ENCODE measurements at places on chromosomes 7 and 10.

- DNase-seq, result peak; percentile 4
Measured at GRCh38 chr10:118332948-118333710, 9.0 kb downstream of the FAM204A start.

GRCh38 chr7:96538632-96539031 lies 171.0 kb downstream of the SEM1 start:
- no peak for DNase-seq

DNA sequence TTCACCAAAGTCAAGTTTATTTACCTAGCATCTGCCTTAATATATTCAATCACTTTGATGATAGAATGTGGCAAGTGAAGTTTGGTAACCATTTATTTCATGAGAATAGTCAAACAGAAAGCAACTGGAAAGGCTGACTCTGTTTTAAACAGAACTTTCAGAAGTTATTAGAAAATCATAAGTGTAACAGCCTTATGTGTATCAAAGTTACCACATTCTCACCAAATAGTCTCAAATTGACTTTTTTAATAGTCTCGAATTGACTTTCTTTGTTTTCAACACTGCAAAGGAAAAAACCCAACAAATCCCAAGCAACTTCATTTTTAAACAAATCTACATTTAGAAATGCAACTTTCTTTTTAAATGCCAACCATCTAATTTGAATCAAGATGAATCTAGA lies 29.5 kb downstream of the NAMPT start:
- DNase-seq, result no peak

DNA sequence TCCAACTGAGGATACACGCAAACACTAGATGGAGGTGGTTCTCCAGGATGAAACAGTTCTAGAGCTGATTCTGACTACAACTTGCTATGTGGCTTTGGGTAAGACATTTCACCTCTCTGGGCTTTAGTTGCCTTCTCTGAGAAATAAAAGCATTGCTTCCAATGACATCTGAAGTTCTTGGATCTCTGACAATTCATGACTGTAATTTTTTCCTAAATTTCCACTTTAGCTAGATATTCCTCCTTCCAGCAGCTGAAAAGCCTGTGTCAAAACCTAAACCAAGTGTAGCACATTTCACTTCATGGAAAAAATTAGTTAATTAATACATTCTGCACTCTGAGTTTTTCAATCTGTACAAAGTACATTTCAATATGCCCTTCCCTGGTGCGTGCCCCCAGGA lies 50.0 kb upstream of the ANK3 start:
- DNase-seq, result no peak

- no peak for DNase-seq
Measured at GRCh38 chr10:103510791-103511752, 17.6 kb downstream of the NEURL1 start.

- no peak for DNase-seq
Measured at GRCh38 chr10:101571271-101571925, 16.7 kb downstream of the POLL start.

GRCh38 chr7:108165723-108166122 lies 35.6 kb upstream of the LAMB4 start:
- DNase-seq, result no peak

GRCh38 chr10:24223953-24224352 lies 15.0 kb downstream of the KIAA1217 start:
- no peak for DNase-seq

DNA sequence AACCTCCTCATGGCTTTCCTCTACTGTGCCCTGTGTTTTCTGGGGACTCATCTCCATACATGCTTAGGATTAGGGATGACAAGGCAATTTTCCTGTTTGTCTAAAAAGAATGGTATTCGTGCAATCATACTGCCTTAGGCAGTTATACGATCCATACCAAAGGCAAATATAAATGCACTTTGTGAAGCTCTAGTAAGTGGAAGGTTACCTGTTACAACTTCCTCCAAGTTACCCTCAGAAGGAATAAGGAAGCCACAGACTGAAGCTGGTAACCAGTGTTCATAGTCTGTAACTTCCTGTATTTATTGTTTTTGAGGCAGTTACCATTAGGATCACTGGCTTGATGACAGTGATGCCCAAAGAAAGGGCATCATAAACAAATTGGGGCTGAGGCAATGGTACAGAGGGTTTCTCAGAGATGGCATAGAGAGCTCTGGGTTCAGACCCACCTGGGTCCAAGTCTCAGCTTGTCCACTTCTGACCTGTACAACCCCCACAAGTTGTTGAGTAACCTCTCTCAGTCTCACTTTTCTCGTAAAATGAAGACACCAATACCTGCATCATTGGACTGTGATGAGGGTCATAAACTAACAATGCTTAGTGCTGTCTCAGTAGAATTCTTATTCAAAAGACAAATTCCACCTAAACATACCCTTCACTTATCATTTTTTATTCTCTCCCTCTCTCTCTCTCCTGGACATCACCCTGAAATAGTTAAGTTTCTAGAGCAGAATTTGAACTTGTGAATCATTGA lies 138.2 kb downstream of the ELMO1 start:
- DNase-seq, result peak; percentile 17

GRCh38 chr7:19871102-19871501 lies 97.7 kb upstream of the TMEM196 start:
- DNase-seq, result no peak

GRCh38 chr7:131649003-131649541 lies 92.6 kb upstream of the PODXL start:
- no peak for DNase-seq

GRCh38 chr10:67792653-67793052 lies 45.3 kb downstream of the DNAJC12 start:
- no peak for DNase-seq

- no peak for DNase-seq
Measured at GRCh38 chr7:151864081-151864480, 12.8 kb downstream of the PRKAG2 start.

DNA sequence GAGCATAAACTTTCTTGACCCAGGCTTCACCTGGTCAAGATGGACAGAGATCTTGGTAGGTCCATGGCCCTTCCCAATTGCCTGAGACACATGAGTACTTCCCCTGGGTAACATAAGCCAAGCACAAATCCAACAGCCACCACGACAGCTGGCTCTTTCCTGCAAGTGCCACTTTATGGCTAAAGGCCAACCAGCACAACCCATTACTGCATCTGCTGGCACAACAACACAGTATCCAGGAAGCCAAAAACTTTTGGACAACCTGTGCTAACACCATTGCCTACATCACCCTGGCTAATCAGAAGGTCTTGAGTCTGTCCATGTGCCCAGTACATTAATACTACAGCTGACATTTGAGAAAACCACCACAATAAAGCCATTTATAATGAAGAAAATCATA lies 548.0 kb upstream of the SEMA3D start:
- DNase-seq, result no peak

DNA sequence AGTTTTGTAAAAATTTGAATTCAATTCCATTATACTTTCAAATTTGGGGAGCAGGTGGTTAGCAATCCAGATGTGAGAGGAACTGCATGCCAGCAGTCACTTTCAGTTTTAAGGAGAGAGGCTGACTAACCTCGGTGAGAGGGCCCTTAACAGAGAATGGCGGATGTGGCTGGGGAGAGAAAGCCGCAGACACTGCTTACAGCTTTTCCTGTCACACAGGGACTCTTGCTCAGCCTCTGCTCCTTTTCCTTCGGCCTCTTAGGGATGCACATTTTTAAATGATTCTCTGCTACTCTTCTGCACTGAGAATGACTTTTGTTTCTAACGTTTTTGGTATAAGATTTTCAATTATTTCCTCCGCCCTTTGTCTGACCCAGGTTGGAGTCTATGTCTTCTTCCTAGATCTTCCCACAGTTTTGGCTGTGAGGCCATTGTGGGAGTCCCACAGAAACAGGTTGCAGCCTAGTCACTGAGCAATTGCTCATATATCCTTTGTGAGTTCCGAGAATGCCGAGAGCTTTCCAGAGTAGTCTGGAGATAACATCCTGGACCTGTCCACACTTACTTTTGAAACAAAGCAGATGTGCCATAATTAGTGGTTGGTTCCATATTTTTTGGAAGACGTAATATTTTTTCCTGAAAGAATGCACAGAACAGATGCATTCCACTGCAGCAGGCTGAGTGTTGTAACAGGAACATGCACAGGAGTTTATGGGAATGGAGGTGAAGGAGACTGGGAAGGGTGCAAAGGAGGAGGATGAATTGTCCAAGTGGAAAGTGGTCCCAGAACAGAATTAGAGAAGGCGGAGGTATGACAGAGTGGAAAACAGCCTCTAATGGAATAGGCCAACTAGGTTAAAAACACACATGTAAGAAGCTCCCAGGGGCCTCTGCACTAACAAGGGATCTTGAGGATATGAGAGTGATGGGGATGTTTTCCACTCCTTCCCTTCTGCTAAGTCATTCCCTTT lies 168.0 kb upstream of the ZNF32 start:
- peak; percentile 86 for DNase-seq

DNA sequence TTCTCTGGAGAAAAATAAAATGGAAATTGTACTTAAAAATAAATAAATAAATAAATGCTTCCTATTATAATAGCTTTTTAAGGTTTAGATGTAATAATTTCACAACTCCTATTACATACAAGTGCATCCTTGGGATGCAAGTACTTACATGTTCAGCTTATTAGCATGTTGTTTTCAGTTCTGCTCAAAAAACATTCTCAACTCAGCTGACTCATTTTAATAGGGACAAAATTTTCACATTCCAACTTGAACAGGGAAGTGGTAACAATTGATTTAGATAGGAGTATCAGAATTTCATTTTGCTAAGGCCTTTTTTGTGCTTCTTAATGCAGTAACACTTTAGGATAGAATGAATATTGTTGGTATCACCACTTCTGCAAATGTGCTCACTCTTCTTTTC lies 16.7 kb upstream of the PAPSS2 start:
- no peak for DNase-seq

GRCh38 chr7:143499246-143499645 lies 21.6 kb downstream of the TAS2R41 start:
- DNase-seq, result peak; percentile 3

DNA sequence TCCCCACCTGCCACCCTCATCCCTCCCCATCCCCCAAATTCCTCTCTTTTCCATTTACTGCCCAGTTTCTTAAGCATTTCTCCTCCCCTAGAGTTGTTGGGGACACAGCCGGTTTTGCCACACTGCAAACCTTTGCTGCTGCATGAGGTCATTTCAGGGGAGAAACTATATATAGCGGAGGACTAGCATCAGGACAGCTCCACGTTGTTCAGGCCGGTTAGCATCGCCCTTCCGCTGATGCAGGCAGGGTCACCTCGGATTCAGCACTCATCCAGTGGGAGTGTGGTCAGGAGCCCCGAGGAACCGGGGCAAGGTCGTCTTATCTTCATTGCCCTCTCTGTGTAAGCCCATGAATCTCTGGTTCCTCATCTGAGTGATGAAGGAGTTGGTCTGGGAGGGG lies 15.6 kb downstream of the UBTD1 start:
- DNase-seq, result no peak

- DNase-seq, result peak; percentile 57
Measured at GRCh38 chr7:157337316-157338149, 729 bp downstream of the DNAJB6 start.

DNA sequence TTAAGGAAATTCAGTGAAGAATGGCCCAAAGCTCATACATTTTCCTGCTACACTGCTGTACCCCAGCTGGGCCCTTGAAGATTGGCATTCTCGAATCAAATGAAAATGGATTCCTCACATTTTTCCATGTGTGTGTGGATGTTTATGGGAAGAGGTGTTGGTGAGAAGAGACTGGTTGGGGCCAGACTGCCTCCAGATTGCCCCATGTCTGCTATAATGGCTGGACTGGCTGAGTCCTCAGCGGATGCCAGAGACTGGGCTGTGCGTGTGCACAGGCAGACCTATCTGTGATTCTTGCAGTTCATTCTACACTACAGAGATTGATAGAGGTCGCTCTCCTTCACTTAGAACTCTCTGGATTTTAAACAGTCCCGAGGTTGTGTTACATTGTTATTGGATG lies 183.6 kb upstream of the GDF10 start:
- DNase-seq, result no peak

DNA sequence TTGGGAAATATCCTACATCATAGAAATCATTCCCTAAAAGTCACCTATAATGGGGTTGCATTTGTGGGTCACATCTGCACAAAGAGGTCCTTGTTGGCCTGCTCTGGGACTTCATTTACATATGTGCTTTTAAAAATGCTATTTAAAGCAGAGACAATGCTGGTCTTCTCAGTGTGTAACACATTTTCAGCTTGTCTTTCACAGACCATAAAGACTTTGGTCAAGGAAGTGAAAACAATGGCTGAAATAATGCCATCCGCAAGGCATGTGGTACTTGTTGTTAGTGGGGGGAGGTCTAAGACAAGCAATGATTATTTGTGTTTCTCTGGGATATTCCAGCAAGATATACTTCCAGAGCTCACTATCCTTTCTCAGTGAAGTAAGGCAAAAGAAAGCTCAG lies 84.6 kb upstream of the PDLIM1 start:
- no peak for DNase-seq

Data from M059J (cell line).